ENCODE measurements at places on chromosomes 3 and 15.

DNA sequence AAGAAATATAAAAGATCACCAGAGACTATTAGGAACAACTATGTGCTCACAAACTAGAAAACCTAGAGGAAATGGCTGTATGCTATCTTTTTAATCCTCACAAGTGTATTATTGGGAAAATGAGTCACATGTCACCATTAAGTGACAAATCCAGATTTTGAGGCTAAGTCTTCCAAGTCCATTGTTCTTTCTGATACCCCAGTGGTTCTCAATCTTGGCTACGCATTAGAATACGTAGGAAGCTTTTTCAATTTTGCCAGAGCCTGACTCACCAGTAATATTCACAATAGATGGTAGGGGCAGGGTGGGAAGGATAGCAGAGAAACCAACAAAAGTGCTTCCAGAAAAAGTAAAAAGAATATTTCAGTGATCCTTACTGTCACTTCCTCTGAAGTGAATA is 117.0 kb downstream of the FILIP1L start:
- no peak for DNase-seq

DNA sequence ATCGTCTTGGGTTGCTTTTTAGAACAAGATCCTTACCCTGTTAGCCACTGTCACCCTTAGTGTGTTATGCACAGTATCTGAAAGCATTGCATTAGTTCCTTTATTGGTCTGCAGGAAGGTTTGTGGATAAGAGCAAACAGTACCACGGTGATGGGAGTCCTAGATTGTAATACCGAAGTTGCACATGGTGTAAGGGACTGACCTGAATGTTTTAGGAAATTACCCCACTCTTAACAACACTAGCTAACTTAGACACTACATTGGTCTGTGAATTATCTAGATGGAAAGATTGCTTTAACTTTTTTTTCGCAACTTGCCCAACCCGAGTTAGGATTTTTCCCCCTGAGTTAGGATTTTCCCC is 1.3 kb downstream of the STT3B start:
- DNase-seq, result no peak

GRCh38 chr15:66805202-66805885 is 103.3 kb downstream of the SMAD6 start:
- DNase-seq, result no peak

DNA sequence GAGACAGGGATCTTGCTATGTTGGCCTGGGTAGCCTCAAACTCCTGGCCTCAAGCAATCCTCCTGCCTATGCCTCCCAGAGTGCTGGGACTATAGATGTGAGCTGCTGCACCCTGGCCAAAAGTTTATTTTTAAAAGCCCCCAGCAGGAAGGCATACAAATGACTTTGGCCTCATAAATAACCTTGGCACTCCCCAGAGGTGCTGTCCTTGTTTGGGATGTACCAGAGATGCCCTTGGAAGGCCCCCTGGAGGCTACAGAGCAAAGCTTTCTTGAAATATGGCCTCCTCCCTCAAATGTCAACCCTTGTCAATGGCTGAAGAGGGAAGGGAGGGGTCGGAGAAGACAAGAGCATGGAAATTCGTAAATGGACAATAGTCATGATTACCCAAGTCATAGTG is 14.0 kb upstream of the RTP3 start:
- no peak for DNase-seq

GRCh38 chr3:157098121-157098822 is 61.7 kb downstream of the CCNL1 start:
- no peak for DNase-seq

- no peak for DNase-seq
Observed at GRCh38 chr15:70473581-70474370, 289.6 kb downstream of the UACA start.

DNA sequence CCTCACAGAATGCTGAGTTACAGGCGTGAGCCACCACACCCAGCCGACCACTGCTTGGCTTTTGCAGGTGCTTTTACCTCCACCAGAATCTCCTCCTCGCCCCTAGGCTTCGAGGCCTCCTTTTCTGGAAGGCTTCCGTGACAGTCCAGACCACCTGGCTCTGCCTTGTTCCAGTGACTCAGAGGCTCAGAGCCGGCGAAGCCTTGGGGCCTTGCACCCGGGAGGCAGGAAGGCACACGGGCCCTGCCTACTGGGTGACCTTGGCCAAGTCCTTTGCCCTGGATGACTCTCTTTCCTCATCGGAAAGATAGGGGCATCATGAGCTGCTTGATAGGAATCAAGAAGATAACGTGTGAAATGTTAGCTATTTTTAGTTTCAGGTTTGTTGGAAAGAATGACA is 31.3 kb upstream of the FURIN start:
- no peak for DNase-seq

GRCh38 chr3:106619-107018 is 89.9 kb upstream of the CHL1 start:
- DNase-seq, result no peak

GRCh38 chr15:78003539-78004008 is 73.9 kb downstream of the TBC1D2B start:
- peak; percentile 47 for DNase-seq

- no peak for DNase-seq
Observed at GRCh38 chr3:71310980-71311660, 272.4 kb downstream of the FOXP1 start.

GRCh38 chr3:46825450-46825849 is 37.8 kb downstream of the MYL3 start:
- DNase-seq, result no peak

DNA sequence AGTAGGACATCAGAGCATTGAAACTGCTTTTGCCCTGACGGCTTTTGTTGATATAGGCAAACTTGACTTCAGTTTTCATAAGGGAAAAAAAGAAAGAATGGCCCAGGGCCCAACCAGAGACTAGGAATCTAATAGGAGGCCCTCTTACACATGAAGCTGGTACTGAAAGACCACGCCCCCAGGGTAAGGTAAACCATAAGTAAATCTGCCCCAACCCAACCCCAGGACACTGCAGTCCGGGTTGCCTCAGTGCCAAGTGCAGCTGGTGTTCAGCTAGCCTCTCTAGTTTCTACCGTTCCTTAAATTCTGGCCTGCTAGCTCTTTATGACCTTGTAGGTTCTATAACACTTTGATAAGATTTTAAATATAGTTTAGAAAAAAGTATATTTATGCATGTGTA is 136.7 kb downstream of the AQP9 start:
- no peak for DNase-seq

DNA sequence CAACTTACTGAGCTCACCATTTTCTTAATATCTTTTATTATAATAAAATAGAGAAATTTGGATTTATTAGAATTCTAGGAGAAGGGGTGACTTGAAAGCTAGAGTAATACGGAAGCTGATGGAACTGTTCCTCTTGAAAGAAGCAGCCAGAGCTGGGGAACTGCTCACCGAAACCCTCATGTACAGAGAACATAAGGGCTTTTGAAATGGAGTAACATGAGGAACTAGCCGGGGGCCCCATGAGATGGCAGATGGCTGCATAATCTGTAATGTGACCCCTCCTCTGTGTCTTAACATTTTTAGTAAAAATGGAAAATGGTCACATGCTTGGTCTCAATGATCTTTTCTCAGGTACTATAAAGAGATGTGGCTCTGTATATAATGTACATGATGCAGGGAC is 15.7 kb upstream of the DYNC1LI1 start:
- no peak for DNase-seq

- DNase-seq, result no peak
Observed at GRCh38 chr3:116423945-116424344, 21.3 kb downstream of the LSAMP start.

GRCh38 chr3:142447301-142447851 is 461 bp downstream of the XRN1 start:
- no peak for DNase-seq

DNA sequence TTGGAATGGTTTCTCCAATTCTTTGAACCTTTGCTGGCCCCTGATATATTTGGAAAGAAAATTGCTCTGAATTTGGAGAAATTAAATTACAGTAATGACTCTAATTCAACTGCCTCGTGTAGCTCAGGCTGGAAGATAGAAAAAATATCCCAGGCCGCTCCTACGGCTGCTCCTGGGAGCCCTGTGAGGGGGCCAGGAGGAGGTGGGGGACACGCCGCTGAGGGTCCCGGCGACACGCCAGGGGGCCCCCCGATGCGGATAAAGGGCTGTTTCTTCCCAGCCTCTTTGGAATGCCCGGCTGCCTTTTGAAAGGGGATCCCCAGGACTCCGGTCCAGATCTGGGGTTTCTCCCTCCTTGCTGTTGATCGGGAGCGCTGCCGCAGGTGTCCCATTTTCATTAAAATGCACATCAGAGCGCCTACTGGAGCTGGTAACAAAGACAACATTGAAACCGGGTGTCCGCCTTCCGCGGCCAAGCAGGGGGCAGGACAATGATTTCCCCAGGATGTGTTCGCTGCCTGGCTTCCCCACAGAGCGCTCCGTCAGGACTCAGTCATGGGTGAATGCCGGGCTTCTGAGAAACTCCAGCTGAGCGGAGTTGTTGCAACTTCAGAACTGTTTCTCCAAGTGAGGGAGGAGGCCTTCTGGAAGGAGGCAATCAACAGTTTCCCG is 200.1 kb upstream of the KBTBD8 start:
- peak; percentile 58 for DNase-seq

DNA sequence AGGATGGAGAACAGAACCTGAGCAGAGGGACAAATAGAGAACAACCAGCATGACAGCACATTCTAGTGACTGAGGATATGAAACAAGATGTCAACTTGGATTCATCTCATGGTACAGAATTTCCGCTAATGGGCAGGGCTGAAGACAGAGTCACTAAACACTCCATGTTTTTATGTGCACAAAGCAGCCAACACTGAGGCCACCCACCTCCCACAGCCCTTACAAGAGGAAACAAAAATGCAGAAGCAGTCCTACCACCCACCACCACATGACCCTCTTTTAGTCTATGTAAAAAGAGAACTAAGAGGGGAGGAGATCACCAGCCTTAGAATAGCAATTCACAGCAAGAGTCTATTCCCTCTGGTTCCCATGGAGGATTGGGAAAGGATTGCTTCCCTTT is 131.4 kb upstream of the UBE2E2 start:
- DNase-seq, result no peak

- no peak for DNase-seq
Observed at GRCh38 chr3:66028457-66028856, 10.3 kb downstream of the MAGI1 start.

- DNase-seq, result peak; percentile 63
Observed at GRCh38 chr3:159266779-159267178, 464.9 kb downstream of the MFSD1 start.

DNA sequence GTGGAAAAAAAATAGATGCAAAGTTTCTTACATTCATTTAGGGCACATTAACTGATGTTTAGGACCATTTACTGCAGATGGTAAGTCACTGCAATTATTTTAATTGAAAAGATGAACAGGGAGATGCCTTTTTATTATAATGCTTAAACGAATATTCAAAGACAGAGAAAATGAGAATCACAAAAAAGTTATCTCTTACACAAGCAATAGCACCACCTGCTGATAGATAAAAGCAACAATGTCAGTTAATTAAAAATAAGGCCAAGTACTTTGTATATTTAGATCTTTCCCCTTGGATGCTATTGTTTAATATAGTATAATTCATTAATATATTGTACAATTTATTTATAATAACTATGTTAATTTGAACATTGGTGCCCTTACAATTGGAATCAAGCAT is 55.9 kb downstream of the IFT80 start:
- no peak for DNase-seq

DNA sequence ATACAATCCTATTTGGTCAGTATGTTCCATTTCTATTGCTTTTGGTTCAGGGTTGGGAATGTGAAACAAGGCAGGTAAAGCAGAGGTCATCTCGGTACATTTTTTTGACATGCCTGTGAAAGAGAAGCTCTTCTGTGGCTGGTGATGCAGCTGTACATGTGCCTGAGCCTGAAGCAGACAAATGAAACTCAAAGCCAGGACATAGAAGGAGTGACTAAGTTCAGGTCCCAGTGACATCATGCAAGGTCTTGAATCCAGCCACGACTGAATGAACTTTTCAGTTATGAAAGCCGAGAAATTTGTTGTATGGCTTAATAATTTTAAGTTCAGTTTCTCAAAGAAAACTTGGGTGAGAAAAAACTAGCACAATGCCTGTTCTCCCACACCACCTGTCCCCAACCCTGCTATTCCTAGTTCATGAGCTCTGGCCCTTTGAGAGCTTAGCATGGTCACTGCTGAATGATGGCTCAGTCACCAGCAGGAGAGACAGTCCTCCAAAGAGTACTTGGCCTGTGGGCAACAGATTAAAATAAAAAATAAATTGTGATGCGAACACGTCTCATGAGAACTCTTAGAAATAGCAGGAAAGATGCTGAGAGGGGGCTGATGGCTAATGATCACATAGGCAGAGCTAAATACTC is 600.2 kb upstream of the GRM7 start:
- no peak for DNase-seq

GRCh38 chr3:56836276-56837163 is 34.8 kb upstream of the ARHGEF3 start:
- no peak for DNase-seq

- DNase-seq, result no peak
Observed at GRCh38 chr3:34969513-34969912, 669.8 kb upstream of the ARPP21 start.

Data from ecto neural progenitor cell (in vitro differentiated cells).